Memory B cell (primary cell): ENCODE measurements at places on chromosomes 4 and X.

GRCh38 chr4:70818173-70818855 lies 21.4 kb downstream of the GRSF1 start:
- no peak for DNase-seq

GRCh38 chr4:3413675-3414420 lies 27.9 kb upstream of the HGFAC start:
- DNase-seq = no peak

DNA sequence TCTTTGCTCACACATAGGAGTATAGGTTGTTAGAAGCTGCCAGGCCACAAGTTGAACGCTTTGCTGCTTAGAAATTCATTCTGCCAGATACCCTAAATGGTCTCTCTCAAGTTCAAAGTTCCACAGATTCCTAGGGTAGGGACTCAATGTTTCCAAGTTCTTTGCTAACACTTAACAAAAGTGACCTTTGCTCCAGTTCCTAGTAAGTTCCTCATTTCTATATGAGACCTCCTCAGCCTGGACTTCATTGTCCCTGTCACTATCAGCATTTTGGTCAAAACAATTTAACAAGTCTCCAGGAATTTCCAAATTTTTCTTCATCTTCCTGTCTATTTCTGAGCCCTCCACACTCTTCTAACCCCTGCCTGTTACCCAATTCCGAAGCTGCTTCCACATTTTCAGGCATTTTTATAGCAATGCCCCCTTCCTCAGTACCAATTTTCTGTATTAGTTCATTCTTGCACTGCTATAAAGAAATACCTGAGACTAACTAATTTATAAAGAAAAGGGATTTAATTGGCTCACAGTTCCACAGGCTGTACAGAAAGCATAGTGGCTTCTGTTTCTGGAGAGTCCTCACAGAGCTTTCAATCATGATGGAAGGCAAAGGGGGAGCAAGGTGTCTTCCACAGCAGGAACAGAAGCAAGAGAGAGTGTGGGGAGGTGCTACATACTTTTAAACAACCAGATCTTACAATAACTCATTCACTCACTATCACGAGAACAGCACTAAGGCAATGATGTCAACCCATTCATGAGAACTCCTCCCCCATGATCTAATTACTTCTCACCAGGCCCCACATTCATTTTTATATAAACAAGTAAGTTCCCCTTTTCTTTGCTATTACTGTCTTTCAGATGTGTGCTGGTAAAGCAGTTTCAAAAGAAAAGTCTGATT lies 11.5 kb upstream of the TLR1 start:
- DNase-seq = no peak

GRCh38 chr4:185833055-185833598 lies 21.1 kb upstream of the SORBS2 start:
- no peak for DNase-seq

- DNase-seq = no peak
These were observed 94.8 kb downstream of the ADGRL3 start for GRCh38 chr4:61294936-61295335.

DNA sequence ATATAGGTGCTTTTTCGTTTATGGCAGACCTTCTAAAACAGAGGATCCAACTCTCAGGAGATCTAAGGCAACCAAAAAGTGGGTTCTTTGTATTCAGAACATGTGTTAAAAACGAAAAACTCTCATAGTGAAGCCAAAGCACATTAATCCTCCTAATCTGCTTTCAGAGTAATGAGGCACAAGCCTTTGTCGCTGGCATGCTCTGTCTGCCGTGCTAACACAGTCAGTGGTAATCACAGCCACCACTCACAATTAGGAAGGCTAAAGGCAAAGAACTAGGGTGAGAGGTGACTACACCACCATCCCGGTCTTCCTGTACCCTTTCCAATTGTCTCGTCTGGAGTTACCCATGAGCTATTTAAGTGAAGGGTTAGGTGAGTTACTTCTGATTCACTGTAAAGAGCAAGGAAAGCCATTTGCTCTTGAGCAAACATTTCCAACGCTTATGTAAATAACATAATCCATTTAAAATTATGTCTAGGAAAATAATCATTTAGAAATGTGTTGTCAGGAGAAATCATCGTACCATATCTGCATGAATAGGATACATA lies 40.7 kb downstream of the NPY2R start:
- no peak for DNase-seq

DNA sequence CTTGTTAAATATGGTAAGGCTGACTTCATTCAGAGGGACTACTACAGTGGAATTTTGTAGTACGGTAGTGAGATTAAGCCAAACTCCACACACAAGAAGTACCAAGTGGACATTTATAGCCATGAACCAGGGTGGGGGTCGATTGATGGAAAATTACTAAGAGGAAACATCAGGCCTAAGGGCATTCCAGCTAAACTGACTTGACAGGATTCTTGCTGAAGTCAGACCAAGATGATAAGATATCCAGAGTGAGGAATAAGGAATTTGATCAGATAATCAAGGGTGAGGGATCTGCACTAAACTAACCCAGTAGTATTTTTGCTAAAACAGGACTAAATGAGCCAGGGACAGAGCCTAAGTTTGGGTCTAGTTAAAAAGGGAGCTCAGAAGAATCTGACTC lies 597.5 kb downstream of the RPA4 start:
- no peak for DNase-seq

DNA sequence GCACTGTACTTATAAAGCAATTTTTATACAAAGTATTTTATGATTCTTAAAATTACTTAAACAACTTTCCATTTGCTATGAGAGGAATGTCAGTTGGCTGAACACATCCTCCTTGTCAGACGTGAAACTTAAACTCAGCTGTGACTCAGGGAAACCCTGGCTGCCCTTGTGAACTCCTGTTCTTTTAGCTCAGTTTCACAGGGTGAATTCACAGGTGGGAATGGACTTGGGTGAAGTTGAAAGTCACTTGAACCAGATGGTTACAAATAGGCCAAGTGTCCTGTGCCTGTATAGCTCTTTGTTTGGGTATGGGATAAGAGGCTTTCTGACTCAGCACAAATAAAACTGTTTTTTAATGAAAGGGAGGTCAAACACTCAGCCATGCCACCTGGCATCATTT lies 67.4 kb upstream of the FAM47B start:
- no peak for DNase-seq

- DNase-seq = no peak
These were observed 48.0 kb upstream of the TMEM154 start for GRCh38 chr4:152727784-152728183.

DNA sequence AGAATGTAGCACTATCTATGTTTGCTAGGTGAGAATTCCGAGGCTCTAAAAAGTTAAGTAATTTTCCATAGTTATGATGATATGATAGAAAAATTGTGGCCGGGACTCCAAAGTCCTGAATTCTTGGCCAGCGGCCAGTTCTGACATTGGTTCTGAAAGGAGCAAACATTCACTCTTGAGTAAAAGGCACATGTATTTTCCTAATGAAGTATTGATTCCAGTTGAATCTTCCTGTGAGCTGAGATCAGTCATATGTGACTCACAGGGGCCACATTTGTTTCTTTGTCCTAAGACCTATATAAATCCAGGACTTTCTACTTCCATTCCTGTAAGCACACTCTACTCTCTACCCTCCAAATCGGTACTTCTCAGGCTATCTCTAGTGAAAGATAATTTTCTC lies 349.9 kb downstream of the BMPR1B start:
- no peak for DNase-seq

- no peak for DNase-seq
These were observed 26.7 kb downstream of the DYNLT3 start for GRCh38 chrX:37820646-37821045.

GRCh38 chrX:94288972-94289371 lies 615.0 kb downstream of the FAM133A start:
- DNase-seq = no peak

DNA sequence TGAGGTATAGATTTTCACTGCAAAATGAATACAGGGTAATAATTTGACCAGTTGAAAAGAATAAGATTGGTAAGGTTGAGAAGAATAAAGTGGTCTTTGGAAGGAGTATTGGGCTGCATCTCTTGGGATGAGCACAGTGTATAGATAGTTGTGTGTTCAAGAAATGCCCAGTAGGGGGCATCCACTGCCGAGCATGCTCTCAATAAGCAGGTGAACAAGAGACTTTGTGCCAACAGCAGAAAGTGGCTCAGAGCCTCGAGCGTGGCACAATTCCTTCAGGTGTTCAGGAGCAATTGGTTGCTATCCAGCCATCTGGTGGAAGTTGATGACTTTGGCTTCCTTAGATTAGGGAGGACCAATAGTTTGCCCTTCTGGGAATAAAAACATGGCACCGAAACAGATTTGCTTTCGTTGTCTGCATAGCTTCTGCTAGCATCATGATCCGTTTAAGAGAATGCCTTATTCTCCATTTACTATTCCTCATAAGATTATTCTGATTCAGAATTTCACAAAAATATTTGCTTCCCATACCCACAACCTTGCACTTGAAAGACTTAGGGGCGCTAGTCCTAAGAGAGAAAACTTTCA lies 258.1 kb upstream of the NEIL3 start:
- no peak for DNase-seq

GRCh38 chr4:122764821-122765215 lies 32.3 kb downstream of the BBS12 start:
- no peak for DNase-seq

GRCh38 chr4:77856152-77856551 lies 6.5 kb upstream of the MRPL1 start:
- no peak for DNase-seq

- no peak for DNase-seq
These were observed at the start of gene DCAF4L1 for GRCh38 chr4:41981456-41981855. TSS of gene DCAF4L1 (plus strand) at chr4:41981756. CDS start at chr4:41981793, 37 bp downstream.

DNA sequence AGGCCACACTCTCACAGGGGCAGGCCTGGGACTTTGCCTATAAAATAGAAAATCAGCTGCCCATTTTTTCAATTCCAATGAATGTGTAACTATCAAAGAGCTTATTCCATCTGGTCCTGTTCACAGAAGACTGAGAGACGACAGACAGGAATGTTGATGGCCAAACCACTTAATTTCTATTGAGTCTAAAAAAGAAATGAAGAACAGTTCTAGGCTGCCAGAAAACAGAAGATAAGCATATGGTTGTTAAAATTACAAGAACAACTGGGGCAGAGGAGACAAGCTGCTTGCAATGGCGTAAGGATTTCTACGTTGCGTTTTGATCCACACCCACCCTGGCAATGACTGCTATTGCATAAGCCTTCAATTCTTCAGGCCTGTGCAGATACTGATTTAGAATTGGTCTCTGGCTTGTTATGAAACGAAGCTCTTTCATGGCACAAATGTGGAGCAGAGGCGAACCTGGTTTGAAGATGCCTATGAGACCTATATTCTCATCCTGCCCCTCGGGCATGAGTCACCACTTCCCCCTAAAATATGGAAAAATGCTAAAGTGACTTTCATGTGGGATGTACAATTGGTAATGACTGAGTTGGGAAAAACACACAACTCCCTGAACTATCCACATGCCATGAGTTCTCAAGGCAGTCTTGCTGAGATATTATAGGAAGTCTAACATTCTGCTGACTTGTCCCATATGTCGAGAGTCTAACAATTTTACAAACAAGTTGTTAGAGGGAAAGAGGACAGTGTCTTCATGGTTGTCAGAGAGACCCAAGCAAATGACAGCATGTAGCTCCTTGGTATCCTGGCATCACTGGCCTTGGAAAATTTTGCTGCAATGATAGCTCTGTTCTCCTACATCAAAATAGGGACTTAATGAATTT lies 37.9 kb upstream of the SORBS2 start:
- no peak for DNase-seq

DNA sequence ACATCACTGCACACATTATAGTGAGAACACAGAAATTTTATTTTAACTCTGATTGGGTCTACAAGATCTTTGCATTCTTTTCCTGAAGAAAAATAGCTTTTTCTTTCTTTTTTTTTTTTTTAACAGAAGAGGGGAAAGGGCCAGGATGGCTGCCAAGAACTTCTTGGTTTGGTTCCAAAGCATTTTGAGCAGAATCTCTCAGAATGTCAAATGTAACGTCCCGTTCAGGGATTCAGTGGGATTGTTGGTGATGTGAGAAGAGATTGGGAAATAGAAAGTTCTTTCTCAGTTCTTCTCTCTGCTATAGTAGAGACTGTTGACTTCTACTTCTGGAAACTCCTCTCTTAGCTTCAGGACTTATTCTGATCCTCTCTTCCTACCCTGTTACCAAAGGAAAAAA lies 70.9 kb upstream of the CBR4 start:
- no peak for DNase-seq

- DNase-seq = peak; percentile 51
These were observed 23.9 kb upstream of the TMSB4X start for GRCh38 chrX:12950851-12951594.

GRCh38 chrX:46561824-46562657 lies 11.5 kb upstream of the CHST7 start:
- peak; percentile 18 for DNase-seq

DNA sequence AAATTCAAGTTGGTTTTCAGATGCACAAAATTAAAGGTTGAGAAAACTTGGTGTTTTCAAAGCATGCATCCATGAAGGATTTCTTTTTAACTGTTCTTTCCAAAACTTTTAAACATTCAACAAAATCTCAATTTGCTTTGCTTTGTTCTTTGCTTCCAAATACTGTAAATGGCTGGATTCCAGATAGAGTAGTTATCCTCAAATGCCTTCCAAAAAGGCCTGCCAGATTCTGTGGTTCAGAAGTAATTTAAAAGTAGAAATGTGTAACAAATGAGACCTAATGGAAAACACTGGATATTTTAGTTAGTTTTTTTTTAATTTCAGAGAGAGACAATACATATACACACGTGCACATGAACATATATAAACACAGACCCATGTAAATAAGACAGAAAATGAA lies 97.3 kb downstream of the NR3C2 start:
- DNase-seq = no peak

GRCh38 chr4:164207460-164207859 lies 546.5 kb upstream of the SMIM31 start:
- no peak for DNase-seq

- DNase-seq = no peak
These were observed 173.7 kb upstream of the FAT4 start for GRCh38 chr4:125140966-125141495.

GRCh38 chr4:87117732-87118075 lies 102.7 kb downstream of the KLHL8 start:
- no peak for DNase-seq

- no peak for DNase-seq
These were observed 18.4 kb upstream of the OGT start for GRCh38 chrX:71514367-71515037.

GRCh38 chr4:168803732-168804131 lies 206.3 kb downstream of the CBR4 start:
- DNase-seq = no peak

DNA sequence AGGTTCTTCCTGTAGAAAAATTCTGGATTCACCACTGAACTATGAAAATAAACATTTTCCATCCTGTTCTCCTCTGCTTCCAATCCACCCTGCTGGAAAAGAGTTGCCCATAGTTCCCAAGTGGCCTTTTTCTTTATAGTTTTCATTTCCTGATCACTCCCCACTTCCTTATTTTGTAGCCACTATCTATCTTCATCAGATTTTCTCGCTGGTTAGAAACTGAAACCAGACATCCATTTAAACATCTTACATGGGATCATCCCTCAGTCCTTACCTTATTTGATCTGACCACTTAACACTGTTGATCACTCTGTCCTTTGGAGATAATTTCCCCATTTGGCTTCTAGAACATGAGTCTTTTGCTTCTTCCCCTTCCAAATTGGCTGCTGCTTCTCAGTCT lies 42.2 kb upstream of the SCOC start:
- DNase-seq = no peak

- DNase-seq = no peak
These were observed 17.2 kb downstream of the HMGB2 start for GRCh38 chr4:173317004-173317403.

- no peak for DNase-seq
These were observed 1068.4 kb upstream of the INTU start for GRCh38 chr4:126564283-126564854.

- DNase-seq = no peak
These were observed 14.0 kb downstream of the TIMP1 start for GRCh38 chrX:47596256-47596655.

- DNase-seq = no peak
These were observed 98.3 kb upstream of the MAML3 start for GRCh38 chr4:140252141-140252741.
